ENCODE measurements at places on chromosomes 11 and 22. TPM values are rescaled to one million over a fixed set of nuclear protein-coding genes. Genes with fewer than 3 reads are reported as not detected.

BBS1 gene
- total RNA-seq = 16.8 TPM

SYTL2 gene
- total RNA-seq = 23.0 TPM

IL17REL gene
- total RNA-seq = not detected

MMP12 gene
- 0.28 TPM for total RNA-seq

GRCh38 chr11:15055620-15056356 is 17.6 kb upstream of the CALCB start:
- DNase-seq = no peak

- DNase-seq = no peak
Measured at GRCh38 chr11:15932417-15932816, 423.9 kb downstream of the SOX6 start.

DNA sequence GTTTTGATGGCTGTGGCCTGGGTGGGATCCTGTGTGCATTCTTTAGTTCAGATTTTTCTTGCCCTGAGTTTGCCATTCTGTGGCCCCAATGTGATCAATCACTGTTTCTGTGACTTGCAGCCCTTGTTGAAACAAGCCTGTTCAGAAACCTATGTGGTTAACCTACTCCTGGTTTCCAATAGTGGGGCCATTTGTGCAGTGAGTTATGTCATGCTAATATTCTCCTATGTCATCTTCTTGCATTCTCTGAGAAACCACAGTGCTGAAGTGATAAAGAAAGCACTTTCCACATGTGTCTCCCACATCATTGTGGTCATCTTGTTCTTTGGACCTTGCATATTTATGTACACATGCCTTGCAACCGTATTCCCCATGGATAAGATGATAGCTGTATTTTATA is 620 bp downstream of the OR4C16 start:
- DNase-seq = no peak

DNA sequence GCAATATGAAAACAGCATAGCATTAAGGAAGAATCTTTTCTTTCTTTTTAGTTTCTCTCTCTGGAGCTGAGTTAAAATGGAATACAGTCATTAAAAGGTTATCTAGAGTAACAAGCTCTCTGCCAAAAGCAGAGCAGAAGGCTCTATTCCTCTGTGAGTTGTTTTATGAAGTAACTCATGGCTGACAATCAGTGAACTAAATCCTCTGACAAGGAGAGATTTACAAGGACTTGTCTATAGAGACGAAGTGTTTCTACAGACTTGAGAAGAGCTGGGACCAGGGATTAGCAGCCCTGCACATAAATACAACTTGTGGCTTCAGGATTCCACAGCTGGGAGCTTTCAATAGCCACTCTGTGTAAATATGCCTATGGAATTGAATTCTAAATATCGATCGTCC is 192.5 kb upstream of the RAG2 start:
- no peak for DNase-seq

CCDC116 gene
- total RNA-seq = 0.16 TPM

DNA sequence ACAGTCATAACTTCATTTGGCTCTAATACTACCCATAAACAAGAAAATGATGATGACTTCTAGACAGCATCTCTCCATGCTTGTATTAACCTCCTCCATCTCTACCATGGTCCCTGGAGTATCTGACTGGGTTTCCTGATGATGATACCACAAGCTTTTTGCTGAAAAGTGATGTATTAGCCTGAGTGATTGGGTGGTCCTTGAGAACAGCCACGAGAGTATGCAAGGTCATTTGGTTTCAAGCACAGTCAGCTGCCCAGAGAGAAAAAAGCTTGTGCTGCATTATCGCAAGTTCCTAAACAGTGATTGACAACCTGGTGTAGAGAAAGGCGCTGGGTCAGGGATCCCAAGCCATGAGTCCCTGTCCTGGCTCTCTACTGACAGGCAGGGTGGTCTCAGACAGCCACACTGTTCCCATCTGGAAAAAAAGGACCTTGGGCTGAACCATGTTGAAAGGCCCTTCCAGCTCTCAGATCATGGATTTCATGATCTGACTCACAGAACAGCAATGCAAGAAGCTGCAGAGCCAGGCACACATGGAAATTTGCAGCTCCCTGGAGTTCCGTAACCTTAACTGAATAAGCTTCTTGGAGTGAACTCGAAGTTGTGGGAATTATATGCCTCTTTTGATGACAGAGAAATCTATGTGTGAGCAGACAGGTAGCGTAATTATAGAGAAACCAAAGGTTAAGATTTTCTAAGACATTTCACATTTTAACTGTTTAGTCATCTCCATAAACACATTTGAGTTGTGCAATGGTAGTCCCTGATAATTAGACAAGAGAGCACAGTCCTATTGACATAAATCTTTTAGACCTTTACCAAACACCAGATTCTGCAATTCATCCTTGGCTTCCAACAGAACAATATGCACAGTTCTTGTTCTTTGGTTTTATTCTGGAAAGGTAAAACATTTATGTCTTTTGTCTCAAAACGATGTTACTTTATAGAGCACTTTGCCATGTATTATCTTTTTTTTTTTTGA is 54.1 kb upstream of the UBASH3B start:
- DNase-seq = peak; percentile 68

- DNase-seq = no peak
Measured at GRCh38 chr11:69582756-69583467, 58.0 kb upstream of the CCND1 start.

DNA sequence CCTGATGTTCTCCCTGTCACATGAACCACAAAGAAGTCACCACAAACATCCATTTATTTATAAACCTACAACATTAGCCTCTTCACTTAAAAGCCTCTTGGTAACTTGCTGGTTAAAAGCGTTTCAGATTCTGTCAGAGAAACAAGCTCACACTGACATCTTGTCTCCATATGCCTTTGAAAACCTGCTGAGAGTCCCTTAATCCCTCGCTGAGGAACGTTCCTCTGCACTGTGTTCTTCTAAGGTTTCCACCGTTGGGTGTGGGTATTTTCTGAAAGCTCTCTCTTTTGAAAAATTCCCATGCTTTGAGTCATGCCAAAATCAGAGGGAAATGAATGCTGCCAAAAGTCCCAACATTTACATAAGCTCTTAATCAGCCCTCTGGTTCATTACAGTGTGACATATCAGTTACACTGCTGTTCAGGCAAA is 149.8 kb downstream of the CCDC34 start:
- DNase-seq = peak; percentile 79

ASCL2 gene
- total RNA-seq = not detected

GRCh38 chr11:123188508-123189165 is 6.4 kb downstream of the CLMP start:
- DNase-seq = peak; percentile 81

GRCh38 chr11:132714859-132715440 is 817.4 kb downstream of the OPCML start:
- peak; percentile 63 for DNase-seq

JHY gene
- total RNA-seq = 6.2 TPM

DNA sequence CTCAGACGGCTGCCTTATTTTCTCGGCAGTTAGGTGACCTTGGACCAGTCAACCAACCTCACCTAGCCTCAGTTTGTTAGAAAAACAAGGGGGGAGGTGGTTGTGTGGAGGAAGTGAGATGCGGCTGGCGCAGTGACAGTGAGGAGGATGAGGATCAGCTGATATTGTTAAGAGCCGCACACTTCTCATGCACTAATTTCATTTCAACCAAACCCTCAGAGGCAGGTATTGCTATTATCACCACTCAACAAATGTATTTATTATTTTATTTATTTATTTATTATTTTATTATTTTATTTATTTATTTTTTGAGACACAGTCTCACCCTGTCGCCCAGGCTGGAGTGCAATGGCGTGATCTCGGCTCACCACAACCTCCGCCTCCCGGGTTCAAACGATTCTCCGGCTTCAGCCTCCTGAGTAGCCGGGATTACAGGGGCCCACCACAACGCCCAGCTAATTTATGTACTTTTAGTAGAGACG is 2.1 kb downstream of the LGALS1 start:
- no peak for DNase-seq

GRCh38 chr11:99682171-99682570 is 661.4 kb downstream of the CNTN5 start:
- no peak for DNase-seq

DNA sequence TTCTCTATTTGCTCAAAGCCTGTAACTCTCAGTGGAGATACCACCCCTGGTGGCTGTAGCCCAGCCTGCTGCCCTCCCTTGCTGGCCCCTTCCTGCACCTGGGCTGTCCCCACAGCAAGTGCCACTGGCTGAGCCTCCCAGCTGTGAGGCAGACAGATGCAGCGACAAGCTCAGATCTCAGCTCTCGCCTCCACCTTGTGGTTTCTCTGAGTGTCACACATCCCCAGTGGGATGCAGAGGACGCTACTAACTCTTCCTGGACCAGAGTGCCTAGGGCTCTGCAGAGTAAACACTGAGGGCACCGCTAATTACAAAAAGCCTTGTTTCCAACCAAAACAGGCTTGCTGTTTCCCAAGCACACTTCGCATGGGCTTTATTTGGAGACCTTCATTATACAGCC is 8.9 kb downstream of the YPEL1 start:
- no peak for DNase-seq

GRCh38 chr22:29765905-29766631 is 739 bp downstream of the ZMAT5 start:
- DNase-seq = no peak

TOP3B gene
- 16.5 TPM for total RNA-seq

ADM2 gene
- 1.1 TPM for total RNA-seq
